Left renal pelvis (tissue), 4 donors: ENCODE measurements at places on chromosomes 6 and 20. TPM values are rescaled to one million over a fixed set of nuclear protein-coding genes. Genes with fewer than 3 reads are reported as not detected.

- DNase-seq = no peak
Observed at GRCh38 chr6:1327630-1328029, 15.7 kb downstream of the FOXQ1 start.

Gene ENPP1
- polyA plus RNA-seq = 19.2 TPM

Gene OPRM1
- not detected for polyA plus RNA-seq

Gene PTCHD4
- 2.8 TPM for polyA plus RNA-seq

Gene PGC
- not detected for polyA plus RNA-seq

DNA sequence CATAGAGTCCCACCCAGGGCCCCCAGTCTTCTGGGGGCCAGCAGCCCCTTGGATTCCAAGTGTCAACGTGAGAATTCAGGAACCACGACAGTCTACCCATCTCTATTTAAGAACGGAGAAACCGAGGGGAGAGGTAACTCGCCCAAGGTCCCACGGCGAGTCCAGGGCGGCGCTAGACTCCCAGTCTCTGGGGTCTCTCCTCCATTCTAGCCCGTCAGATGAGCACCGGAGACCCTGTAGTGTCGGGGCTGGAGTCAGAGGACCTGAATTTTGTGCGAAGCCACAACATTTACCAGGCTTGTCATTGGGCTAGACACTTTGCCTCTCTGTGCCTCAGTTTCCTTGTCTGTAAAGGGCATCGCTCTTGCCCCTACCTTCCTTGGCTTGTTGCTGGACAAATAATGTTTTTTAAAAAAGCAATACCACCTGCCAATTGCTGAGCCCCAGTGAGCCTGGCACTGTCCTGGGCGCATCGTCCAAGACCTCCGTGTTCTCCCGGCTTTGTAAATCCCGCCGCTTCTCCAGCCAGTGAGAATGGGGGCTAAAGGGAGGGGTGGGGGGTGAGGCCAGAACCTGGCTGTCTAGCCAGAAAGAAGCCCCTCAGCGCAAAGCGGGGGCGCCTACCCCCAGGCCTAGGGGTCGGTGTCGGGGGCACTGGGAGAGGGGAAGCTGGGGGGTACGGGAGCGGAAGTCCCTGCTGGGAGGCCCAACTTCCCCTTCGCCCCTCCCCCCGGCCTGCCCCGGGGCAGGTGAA lies 91.7 kb downstream of the NCR2 start:
- DNase-seq = no peak

DNA sequence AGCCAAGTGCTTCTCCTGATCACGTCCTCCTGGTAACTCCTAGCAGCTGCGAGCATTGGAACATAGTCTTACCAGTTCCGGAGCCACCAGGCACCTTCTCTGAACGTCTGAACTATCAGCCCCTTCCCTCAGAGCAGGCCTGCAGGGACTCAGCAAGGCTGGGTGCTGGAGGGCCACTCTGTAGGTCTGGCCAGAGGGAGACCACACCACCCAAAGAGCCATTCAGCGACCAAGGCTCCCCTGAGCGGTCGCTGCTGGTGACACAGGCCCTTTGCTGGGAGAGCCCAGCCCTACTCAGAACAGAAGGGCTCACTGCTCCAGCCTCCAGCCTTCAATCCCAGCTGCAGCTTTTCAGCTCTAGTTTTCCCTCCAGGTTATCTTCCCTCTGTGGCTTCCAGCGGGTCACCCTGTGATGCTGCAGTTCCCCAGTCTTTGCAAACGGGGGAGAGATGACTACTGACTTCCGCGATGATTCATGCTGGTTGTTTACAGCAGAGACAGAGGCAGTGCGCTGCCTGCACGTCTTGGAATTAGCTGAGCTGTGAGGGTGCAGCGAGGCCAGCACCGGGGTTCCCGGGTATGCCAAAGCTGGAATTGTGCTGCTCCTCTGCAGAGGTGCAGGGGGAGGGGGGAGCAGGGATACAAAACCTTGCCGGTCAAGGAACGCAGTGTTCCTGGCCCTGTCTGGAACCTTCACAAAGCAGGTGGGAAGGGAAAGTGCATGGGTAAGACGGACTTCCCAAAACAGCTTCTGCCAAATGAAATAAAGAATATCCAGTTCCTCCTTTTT lies 161.4 kb downstream of the LY86 start:
- no peak for DNase-seq

Gene PRKN
- 11.5 TPM for polyA plus RNA-seq

- no peak for DNase-seq
Observed at GRCh38 chr20:24813496-24813895, 135.6 kb upstream of the CST7 start.

DNA sequence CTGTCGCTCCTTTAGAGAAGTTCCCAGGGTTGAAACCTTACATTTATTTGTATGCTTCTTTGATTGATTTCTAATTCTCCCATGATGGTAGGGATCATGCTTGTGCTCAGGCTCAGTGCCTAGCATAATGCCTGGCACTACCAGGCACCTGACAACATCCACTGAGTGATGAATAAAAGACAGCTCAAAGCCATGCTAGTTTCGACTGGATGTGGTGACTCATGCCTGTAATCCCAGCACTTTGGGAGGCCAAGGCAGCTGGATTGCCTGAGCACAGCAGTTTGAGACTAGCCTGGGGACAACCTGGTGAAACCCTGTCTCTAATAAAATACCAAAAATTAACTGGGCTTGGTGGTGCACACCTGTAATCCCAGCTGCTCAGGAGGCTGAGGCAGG lies 11.6 kb upstream of the CD164 start:
- DNase-seq = no peak

- no peak for DNase-seq
Observed at GRCh38 chr20:24334830-24335229, 134.6 kb upstream of the SYNDIG1 start.

GRCh38 chr6:79127660-79128059 lies 49.6 kb upstream of the PHIP start:
- DNase-seq = no peak

GRCh38 chr20:57501461-57502335 lies 23.2 kb downstream of the CTCFL start:
- no peak for DNase-seq

DNA sequence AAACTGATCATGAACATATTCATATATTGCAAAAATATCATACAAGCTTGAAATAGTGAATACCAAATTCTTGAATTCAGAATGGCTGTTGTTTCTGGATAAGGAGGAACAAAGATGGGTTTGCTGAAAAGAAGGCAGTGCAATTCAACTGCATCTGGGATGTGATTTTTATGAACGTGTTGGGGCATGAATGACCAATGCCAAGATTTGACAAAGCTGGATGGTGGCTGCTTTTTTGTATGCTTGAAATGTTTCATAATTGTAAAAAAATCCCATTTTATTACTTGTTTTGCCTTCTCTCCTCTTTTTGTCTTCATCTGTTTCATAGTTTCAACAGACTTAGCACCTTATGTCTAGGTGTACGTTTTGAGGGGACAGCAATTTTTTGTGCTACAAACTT lies 36.8 kb upstream of the BCAS1 start:
- no peak for DNase-seq

Gene BTNL2
- 0.18 TPM for polyA plus RNA-seq

Gene ABT1
- polyA plus RNA-seq = 14.2 TPM
